Fibroblast of mammary gland (primary cell): ENCODE measurements at places on chromosomes 3 and 15.

DNA sequence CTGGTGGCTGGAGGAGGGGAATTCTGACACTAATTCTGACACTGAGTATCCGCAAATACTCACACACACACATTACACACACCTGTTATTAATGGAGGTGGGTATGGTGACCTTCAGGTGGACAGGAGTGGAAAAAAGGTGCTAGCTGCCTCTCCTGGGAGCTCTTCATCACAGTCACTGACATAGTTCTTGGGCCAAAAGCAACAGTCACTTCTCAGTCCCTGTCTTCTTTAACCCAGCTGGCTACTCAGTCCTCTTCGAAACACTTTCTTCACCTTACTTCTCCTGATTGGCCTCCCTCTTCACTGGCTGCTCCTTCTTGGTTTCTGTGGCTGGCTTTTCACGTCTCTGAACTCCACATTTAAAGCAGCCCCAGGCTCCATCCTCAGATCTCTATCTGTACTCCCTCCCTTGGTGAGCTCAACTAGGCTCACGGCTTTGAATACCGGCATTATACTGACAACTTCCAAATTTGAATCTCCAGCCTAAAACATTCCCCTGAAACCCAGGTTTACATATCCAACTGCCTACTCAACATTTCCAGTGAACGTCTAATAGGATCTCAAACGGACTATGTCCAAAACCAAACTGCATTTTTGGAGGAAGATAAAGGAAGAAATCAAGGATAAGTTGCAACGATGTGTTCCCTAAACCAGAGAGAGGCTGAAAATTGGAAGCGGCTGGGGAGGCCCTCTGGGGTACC, 53.2 kb upstream of the HEG1 start:
- no peak for DNase-seq

- no peak for DNase-seq
These were observed 1.9 kb downstream of the CHD2 start for GRCh38 chr15:92901995-92902394.

DNA sequence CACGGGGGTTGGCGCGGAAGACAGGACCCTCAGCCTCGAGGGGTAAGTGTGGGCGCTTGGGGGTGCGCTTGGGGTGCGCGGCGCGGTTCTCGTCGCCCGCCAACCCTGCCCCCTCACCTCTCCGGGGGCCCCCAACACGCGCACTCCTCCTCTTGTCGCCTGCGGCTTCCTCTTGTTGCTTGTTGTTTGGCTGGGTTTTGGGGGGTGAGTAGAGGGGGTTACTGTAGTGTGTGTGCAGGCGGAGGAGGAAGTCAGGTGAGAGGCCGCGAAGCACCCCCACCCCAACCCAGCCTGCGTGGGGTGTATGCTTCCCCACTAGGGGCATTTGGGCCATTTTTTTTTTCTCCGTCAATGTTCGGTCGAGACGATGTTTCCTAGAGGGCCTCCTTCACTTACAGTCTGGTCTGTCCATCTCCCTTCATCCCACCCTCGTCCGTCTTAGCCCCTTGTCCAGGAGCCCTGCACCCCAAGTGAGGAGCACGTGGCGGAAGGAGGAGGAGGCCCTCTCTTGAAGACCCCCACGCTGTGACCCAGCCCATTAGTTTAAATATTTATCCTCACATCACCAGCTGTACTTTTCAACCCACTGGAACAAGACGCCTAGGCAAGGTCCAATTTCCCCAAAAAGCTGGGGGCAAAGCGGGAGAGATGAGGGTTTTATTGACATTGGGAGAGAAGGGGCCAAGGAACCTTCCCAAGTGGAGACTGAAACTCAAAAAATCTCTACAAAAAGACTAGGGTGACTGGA, 20.4 kb upstream of the SATB1 start:
- DNase-seq, result no peak

GRCh38 chr3:134526319-134526718, 40.5 kb downstream of the CEP63 start:
- DNase-seq, result no peak

DNA sequence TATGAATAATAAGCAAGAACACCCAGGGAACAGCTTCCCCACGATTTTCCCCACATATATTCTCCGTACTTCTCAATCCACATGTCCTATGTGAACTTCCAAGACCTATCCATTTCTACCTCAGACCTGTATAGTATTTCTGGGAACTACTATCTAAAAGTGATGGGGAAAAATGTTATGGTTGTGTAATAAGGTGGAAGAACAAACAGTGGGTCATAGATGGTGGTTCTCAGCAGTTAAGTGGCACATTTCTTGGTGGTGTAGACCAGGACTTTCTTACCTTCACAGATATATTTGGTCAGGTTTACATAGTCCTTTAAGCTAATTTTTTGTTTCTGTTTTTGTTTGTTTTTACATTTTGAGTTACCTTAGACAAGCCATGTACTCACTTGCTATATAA, 675.1 kb downstream of the GBE1 start:
- no peak for DNase-seq

DNA sequence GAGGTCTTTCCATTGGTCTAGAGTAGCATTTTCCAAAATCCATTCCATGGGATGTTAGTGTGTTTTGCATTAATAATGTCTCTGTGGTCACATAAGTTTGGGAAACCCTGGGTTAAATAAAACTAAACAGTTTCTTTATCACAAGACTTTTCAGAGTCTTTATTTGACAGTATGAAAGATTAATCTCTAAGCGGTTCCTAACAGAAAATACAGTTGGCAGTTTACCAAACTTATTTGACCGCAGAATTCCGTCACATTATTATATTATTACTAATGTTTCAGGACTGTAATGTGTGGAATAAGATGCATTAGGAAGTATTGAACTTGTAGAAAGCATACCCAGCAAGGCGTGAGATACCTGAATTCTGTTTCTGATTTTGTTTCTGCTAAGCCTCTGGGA, 71.5 kb upstream of the ADAMTSL3 start:
- peak; percentile 12 for DNase-seq

DNA sequence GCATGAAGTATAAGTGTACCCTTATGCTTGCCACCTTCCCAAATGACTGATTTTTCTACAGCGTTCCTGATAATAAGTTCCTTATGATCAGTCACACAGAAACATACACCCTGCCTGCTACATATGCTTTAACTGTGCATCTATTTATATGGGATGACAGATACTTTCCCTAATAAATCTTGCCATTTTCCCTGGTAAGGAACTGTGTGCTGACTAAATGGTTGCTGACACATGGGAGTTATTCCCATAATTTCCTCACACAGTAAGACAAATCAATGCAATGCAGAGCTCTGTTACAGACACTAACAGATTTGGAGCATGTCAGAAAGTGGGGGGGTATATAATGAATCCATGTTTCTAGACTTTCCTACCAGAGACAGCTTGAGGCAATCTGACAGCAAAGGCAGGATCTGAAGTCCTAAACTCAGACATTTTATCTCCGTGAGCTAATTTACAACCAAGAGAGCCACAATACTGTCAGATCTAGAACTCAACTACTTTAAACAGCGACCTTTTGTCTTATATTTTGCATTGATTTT, 86.9 kb upstream of the TCF12 start:
- peak; percentile 31 for DNase-seq

DNA sequence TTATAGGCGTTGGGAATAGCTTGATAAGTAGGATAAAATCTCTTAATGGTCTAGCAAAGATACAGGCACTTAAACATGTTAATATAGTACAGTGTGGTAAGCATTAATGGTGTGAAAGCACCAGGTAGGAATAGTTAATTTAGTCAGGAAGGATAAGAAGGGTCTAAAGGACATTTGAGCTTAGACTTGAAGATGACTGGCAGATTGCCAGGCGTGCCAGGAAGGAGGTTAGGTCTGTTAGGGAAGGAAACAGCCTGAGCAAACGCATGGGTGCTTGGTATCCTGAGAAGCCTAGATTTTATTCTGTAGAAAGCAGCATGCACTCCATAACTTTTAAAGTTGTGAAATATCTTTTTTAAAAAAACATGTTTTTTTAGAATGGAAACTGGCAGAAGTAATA, 17.7 kb downstream of the SEC62 start:
- no peak for DNase-seq

GRCh38 chr3:13662238-13662847, 113.4 kb downstream of the FBLN2 start:
- no peak for DNase-seq

- DNase-seq, result peak; percentile 82
These were observed 19.6 kb downstream of the TIMP4 start for GRCh38 chr3:12139111-12139511.

DNA sequence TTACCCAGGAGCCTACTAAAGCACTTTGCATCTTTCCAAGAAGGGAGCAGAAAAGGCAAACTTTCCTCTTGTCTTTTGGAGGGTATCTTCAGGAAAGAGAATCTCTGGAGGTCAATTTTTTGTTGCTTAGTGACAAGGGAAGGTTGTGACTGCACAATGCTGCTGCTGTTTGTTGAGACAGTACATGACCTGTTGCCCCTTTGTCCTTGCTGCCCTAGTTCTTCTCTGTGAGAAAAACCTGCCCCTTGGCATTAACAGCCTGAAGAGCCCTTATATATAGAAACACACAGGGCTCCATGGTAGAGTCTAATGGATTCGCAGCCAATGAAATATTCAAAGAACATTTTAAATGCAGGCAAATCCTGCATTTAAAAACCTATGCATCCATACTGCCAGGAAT, 20.3 kb downstream of the KLHDC8B start:
- DNase-seq, result no peak

DNA sequence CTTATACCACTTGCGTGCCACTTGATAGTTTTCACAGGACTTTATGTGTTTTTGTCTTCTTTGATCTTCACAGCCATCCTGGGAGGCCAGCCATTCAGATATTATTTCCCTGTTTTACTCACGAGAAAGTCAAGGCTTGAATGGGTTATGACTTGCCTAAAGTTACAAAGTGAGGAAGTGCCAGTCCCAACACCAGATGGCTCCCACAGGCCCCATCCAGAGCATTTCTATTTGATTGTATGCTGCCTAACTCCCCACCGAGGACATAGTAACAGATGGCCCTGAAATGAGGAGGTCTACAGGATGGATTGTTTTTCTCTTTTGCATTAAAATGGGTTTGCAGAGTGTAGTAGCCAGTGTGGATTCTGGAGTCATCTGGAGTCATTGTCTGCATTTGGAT, 74.5 kb downstream of the SPTSSB start:
- no peak for DNase-seq

DNA sequence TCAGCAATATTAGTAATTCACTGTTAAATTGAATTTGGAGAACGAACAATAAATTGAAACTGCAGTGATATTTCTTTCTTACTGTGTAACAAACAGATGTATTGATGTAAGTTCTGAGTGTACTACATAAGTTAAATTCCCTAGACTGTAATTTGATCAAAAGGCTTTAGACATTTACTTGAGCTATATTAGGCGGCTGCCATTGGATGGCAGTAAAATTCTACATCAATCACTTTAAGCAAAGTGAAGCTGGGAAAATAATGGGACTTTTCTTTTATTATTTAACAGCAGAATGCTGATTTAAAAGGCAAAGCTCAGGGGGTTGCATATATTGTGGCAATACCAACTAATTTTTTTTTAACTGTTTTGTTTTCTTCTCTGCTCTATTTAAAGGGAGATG, 212.6 kb upstream of the PLSCR5 start:
- DNase-seq, result peak; percentile 51

- DNase-seq, result no peak
These were observed 14.4 kb downstream of the NGLY1 start for GRCh38 chr3:25768851-25769250.

GRCh38 chr3:36792342-36792741, 28.0 kb upstream of the DCLK3 start:
- DNase-seq, result peak; percentile 24

DNA sequence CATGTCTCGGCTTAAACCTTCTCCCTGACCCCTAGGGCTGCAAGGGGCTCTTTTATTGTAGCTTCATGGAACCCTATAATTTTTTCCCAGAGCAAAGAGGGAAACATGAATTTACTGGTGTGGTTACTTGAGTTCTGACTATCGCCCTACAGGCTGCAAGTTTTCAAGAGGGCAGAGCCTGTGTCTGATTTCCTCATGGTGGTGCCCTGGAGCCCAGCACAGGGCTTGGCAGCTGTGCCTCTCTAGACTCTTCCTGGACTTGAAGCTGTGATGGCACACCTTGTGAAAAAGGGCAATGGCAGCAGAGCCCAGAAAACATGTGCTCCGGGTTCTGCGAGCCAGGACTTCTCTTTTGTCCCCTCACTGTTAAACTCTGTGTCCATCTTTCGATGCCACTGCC, 34.2 kb upstream of the TF start:
- no peak for DNase-seq

DNA sequence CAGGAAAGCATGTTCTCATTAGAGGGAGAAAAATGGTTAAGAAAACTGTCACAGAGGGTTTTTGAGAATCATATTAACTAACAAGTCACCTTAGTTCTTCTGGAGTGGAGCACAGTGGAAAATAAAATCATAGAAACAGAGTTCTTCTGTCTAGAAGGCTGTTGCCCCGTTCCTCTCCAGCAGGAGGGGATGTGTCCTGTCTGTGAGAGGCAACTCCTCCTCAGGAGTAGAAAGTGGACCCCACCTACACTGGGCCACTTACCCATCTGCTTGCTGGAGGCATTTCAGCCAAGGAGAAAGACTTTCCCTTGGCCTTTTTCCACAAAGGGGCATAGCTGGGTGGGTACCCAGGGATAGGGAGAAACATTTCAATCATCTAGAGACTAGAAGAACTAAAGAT, 106.6 kb downstream of the SSR3 start:
- peak; percentile 62 for DNase-seq

GRCh38 chr3:43423142-43423541, 136.8 kb downstream of the SNRK start:
- peak; percentile 76 for DNase-seq

- DNase-seq, result no peak
These were observed 3.7 kb downstream of the MKRN2OS start for GRCh38 chr3:12541625-12542024.

- DNase-seq, result no peak
These were observed 11.3 kb downstream of the CAND2 start for GRCh38 chr3:12807601-12808359.

- peak; percentile 6 for DNase-seq
These were observed 72.7 kb downstream of the SCN5A start for GRCh38 chr3:38576526-38577370.

DNA sequence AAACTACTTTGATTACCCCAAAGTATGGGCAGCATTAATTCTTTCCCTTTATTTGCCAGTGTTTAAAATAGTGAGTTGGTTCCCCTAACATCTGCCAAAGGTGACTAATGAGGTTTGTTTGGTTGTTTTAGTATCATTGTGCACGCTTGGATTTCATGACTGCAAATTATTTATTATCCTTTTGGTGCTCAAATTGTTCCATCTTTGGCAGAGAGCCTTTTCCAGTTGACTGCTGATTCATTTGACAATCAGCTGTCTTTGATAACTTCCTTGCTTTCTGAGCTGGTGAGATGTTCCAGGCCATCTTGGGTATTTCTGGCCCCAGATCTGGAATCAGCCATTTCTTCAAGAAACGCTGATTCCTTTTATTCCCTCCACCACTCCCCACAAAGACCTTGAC, 8.9 kb downstream of the DLEC1 start:
- peak; percentile 34 for DNase-seq

DNA sequence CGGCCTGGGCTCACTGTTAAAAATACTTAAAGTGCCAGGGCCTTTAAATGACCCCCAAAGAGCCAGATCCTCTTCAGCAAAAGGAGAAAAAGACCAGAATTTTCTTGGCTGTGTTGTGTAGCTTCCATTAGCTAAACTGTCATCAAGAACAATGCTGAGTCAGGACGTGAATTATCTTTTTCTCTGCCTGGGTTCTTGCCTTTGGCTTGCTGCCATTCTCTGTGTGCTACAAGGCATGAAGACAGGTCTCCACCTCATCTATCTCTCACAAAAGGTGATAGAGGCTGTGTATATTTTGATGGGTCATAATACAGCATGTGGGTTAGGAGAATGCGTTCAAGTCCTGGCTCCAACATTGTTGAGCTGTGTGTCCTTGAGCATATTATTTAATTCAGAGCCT, 52.4 kb upstream of the SELENOK start:
- DNase-seq, result no peak

- DNase-seq, result peak; percentile 49
These were observed 291.6 kb upstream of the TGFBR2 start for GRCh38 chr3:30314757-30315325.
